ENCODE measurements at places on chromosomes 13 and 19.

DNA sequence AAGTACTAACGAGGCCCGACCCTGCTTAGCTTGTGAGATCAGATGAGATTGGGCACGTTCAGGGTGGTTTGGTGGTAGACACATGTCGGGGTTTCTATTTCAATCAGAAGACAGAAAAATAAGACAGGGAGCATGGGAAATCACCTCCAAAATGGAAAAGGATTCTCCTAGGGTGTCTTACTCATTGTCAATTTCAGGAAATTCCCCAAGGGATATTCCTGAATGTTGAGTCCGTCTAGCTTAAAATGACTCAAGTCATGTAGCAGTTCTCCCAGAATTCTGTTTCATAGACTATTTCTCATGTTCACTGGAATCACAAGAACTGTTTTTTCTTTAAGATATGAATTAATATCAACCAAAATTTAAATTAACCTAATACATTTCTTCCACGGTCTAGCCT is 380.1 kb downstream of the EFNB2 start:
- H3K4me3 ChIP-seq, result no peak overlapping the region
- no peaks in the 10 kb centered on the region for H3K27me3 ChIP-seq
- no peaks in the 10 kb centered on the region for H3K36me3 ChIP-seq
- no peak overlapping the region for H3K27ac ChIP-seq
- H3K4me1 ChIP-seq, result no peaks in the 10 kb centered on the region

DNA sequence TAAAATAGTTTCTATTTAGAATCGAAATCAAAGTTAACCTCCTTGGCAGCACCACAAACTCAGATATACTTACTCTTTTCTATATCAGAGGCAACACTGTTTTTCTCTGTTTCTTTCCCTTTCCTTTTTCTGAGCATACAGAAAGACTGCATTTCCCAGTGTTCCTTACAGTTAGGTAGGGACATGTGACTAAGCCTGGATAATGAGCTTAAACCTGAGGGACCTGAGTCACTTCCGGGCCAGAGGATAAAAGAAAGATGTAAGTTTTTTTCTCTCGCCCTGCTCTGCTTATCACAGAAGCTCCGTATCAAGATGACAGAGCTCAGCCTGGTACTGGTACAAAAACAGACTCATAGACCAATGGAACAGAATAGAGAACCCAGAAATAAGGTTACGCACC is 531.9 kb downstream of the KLF12 start:
- no peak overlapping the region for H3K4me3 ChIP-seq
- no peaks in the 10 kb centered on the region for H3K27me3 ChIP-seq
- H3K4me1 ChIP-seq, result no peaks in the 10 kb centered on the region
- no peak overlapping the region for H3K27ac ChIP-seq
- DNase-seq, result no peak
- no peaks in the 10 kb centered on the region for H3K36me3 ChIP-seq

DNA sequence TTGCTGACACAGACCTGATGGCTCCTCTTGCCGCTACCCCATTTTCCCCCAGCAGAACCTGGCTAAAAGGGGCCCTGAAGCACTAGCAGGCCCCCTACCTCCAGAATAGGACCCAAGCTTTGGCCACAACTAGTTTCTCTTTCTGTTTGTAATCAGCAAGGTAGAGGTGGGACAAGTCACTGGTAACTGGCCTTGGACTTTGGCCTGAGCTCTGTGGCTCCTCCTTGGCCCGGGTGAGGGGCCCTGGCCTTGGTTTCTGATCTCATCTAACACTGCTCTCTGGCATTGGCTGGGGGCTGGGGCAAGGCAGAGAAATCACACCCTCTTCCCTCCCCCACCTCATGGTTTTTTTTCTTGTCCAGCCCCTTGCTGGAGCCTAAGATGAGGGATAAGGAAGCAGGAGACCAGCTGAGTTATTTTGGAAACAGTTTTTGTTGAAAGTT is 2.1 kb downstream of the CALM3 start:
- peaks cover 36% of the 10 kb centered on the region for H3K4me1 ChIP-seq
- peaks cover 34% of the 10 kb centered on the region for H3K36me3 ChIP-seq
- peak overlapping the region; percentile 8 for H3K27ac ChIP-seq

- DNase-seq, result no peak
- no peak overlapping the region for H3K27ac ChIP-seq
- H3K36me3 ChIP-seq, result no peaks in the 10 kb centered on the region
- no peaks in the 10 kb centered on the region for H3K4me1 ChIP-seq
- no peaks in the 10 kb centered on the region for H3K27me3 ChIP-seq
- H3K4me3 ChIP-seq, result no peak overlapping the region
Observed at GRCh38 chr13:22187329-22187728, 516.5 kb downstream of the FGF9 start.

DNA sequence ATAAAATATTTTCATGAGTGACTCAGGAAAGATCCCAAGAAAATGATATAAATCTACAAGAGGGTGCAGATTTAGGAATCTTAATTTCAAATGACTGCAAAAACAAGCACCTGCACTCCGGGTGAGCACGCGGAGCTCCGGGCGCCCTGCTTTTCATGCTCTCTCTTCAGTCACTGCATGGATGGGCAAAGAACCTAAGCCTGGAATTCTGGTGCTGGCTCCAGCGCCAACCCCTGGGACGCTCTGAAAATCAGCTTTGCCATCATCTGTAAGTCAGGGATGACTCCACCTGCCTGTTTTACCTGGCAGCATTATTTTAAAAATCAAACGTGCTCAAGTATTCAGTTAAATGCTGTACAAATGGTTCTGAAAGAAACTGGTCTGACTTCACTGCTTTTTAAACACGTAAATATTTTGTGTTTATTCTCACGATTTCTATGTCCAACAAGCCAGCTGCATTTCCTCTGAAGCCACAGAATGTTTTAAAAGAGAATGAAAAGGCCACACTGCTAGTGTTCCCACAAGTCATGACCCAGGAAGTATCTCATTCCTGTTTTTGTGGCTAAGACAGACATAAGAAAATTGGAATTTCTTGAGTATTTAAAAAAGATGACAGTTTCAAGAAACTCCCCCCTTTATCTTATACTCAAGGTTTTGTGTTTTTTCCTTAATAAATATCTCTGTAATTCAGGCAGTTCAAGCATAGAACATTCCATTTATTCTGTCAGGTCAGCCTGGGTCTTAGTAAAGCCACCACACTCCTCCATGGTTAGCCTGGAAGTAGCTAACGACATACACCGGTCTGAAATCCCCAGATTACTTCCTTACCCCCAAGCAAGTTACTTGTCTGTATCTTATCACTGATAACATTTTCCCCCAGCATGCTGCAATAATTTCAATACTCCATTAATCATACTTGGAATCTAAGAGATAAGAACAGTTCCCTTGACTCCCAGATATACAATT is 81.1 kb downstream of the COL4A1 start:
- no peaks in the 10 kb centered on the region for H3K36me3 ChIP-seq
- no peak overlapping the region for H3K27ac ChIP-seq
- DNase-seq, result no peak
- H3K27me3 ChIP-seq, result no peaks in the 10 kb centered on the region
- no peak overlapping the region for H3K4me3 ChIP-seq

GRCh38 chr19:6730153-6730804 is 7.1 kb downstream of the GPR108 start:
- peaks cover 26% of the 10 kb centered on the region for H3K36me3 ChIP-seq
- peaks cover 32% of the 10 kb centered on the region for H3K4me1 ChIP-seq
- no peak overlapping the region for H3K27ac ChIP-seq
- DNase-seq, result no peak
- H3K27me3 ChIP-seq, result no peaks in the 10 kb centered on the region

GRCh38 chr19:54343868-54344267 is 4.9 kb upstream of the LILRA4 start:
- H3K27ac ChIP-seq, result no peak overlapping the region
- no peaks in the 10 kb centered on the region for H3K27me3 ChIP-seq
- peak; percentile 43 for DNase-seq
- no peak overlapping the region for H3K4me3 ChIP-seq
- H3K4me1 ChIP-seq, result peaks cover 68% of the 10 kb centered on the region

GRCh38 chr19:33464010-33464732 is 57.4 kb downstream of the PEPD start:
- H3K36me3 ChIP-seq, result peaks cover 6% of the 10 kb centered on the region
- no peak overlapping the region for H3K4me3 ChIP-seq
- no peaks in the 10 kb centered on the region for H3K4me1 ChIP-seq
- no peak overlapping the region for H3K27ac ChIP-seq
- DNase-seq, result no peak

DNA sequence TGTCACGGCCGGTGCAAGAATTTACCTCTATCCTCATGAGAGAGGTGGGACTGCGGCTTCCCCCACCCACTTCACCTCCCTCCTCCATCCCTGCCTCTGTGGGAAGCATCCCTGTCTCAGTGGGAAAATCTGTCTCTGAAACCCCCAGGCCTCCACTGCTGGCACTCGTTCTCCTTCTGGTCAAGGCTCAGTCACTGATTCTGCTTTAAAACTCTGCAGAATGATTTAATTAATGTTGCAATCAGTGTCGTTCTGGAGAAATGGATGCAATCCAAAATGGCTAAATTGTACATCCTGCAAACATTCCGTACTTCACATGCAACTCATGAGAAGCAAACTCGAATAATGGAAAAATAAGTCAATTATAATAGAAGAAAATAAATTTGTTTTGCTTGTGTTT is 5.6 kb downstream of the RASL11A start:
- H3K4me1 ChIP-seq, result peaks cover 5% of the 10 kb centered on the region

GRCh38 chr19:2015608-2015950 is at the start of gene BTBD2:
Gene BTBD2 (minus strand): TSS chr19:2015714. CDS start chr19:2015703, 11 bp downstream.
- DNase-seq, result peak; percentile 28
- H3K27me3 ChIP-seq, result no peaks in the 10 kb centered on the region
- H3K4me1 ChIP-seq, result peaks cover 22% of the 10 kb centered on the region
- H3K4me3 ChIP-seq, result peak within 1 kb of the TSS; percentile 24

- no peaks in the 10 kb centered on the region for H3K36me3 ChIP-seq
- H3K27ac ChIP-seq, result no peak overlapping the region
- DNase-seq, result no peak
- H3K4me3 ChIP-seq, result no peak overlapping the region
Observed at GRCh38 chr13:27355894-27356293, 68.5 kb upstream of the GTF3A start.

DNA sequence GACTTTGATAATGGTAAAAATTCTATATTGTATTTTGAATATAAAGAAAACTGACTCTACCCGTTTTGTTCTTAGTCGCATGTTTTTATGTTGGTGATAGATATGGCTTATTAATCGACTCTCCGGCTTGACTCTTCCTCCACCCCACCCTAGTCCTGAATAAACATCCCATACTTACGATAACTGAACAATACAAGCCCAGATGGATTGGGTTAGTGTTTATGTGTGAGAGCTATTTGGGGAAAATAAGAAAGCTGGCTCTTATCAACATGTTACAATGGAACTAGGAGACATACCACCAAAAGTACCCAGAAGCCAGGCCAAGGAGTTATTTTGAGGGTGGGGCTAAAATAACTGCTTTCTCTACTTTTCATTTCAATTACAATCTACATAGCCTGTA is 796.3 kb downstream of the DIAPH3 start:
- H3K36me3 ChIP-seq, result no peaks in the 10 kb centered on the region
- no peaks in the 10 kb centered on the region for H3K27me3 ChIP-seq
- H3K4me1 ChIP-seq, result no peaks in the 10 kb centered on the region
- H3K4me3 ChIP-seq, result no peak overlapping the region
- DNase-seq, result no peak

GRCh38 chr19:32460476-32460875 is 54.9 kb downstream of the DPY19L3 start:
- no peaks in the 10 kb centered on the region for H3K27me3 ChIP-seq
- H3K4me1 ChIP-seq, result no peaks in the 10 kb centered on the region
- no peak overlapping the region for H3K4me3 ChIP-seq

GRCh38 chr13:23690668-23691067 is 120.5 kb downstream of the TNFRSF19 start:
- H3K4me3 ChIP-seq, result no peak overlapping the region
- H3K27me3 ChIP-seq, result no peaks in the 10 kb centered on the region
- H3K4me1 ChIP-seq, result peaks cover 5% of the 10 kb centered on the region
- H3K27ac ChIP-seq, result no peak overlapping the region
- no peak for DNase-seq
- no peaks in the 10 kb centered on the region for H3K36me3 ChIP-seq

DNA sequence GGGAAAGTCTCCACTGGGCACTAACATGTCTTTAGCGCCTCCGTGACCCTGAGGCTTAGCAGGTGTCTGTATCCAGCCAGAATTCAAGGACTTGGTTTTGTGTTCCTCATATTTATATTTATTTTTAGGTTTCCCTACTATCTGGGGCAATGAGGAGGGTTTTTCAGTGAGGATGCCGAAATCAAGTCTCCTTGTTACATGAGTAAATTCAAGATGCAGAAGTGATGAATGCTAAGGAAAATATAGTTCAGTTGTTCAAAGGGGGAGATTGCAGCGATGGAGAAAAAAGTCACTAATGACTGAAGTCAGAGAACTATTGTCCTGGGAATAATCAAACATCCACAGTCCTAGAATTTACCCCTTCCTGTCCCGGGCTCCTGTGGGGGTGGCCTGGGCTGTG is 791 bp upstream of the ADGRE2 start:
- H3K27me3 ChIP-seq, result no peaks in the 10 kb centered on the region
- H3K27ac ChIP-seq, result no peak overlapping the region
- H3K4me3 ChIP-seq, result no peak overlapping the region
- no peak for DNase-seq
- H3K36me3 ChIP-seq, result peaks cover 2% of the 10 kb centered on the region

DNA sequence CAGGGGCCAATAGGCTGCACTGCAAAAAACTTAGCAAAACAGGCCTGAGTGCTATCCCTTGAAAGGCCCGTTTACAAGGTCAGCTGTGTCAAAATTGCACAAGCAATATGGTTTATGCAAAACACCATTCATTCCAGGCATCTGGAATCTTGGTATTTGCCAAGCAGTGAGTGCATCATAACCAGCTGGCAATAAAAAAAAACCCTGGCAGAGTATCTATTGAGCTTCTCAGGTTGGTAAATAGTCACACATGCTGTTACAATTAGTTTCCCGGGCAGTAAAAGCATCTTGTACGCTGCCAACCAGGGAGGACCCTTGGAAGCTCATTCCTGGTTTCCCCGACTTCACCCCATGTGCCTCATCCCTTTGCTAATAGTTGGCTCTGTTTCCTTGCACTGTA is 21.3 kb downstream of the ZNF77 start:
- no peak for DNase-seq
- H3K36me3 ChIP-seq, result peaks cover 7% of the 10 kb centered on the region
- H3K27ac ChIP-seq, result no peak overlapping the region
- H3K4me3 ChIP-seq, result no peak overlapping the region

DNA sequence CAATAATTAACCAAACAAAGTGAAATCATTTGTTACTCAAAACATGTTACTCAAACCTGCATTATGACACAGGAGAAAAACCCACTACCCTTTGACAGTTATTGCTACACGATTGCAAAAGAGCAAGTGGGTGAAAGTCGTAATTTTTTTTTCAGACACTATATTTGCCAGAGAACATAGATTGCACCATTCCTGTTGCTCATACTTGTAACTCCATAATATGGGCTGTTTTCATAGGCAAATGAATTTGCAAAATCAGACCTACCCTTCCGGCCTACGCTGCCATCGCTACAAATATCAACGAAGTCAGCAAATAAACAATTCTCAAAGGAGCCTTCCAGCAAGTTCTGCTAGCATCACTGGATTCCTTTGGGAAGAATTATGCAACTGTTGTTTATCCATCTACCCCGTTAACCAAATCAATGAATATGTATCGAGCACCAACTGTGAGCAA is 396.5 kb downstream of the IRS2 start:
- peak; percentile 88 for DNase-seq
- H3K27ac ChIP-seq, result peak overlapping the region; percentile 89
- H3K4me1 ChIP-seq, result peaks cover 74% of the 10 kb centered on the region

GRCh38 chr13:101433895-101434294 is 17.6 kb upstream of the NALCN start:
- H3K27me3 ChIP-seq, result no peaks in the 10 kb centered on the region
- no peak for DNase-seq
- H3K27ac ChIP-seq, result no peak overlapping the region
- no peak overlapping the region for H3K4me3 ChIP-seq
- H3K4me1 ChIP-seq, result no peaks in the 10 kb centered on the region
- no peaks in the 10 kb centered on the region for H3K36me3 ChIP-seq

All from CD14-positive monocyte (primary cell).